ENCODE measurements at places on chromosomes 16 and 17. TPM values are rescaled to one million over a fixed set of nuclear protein-coding genes. Genes with fewer than 3 reads are reported as not detected.

DNA sequence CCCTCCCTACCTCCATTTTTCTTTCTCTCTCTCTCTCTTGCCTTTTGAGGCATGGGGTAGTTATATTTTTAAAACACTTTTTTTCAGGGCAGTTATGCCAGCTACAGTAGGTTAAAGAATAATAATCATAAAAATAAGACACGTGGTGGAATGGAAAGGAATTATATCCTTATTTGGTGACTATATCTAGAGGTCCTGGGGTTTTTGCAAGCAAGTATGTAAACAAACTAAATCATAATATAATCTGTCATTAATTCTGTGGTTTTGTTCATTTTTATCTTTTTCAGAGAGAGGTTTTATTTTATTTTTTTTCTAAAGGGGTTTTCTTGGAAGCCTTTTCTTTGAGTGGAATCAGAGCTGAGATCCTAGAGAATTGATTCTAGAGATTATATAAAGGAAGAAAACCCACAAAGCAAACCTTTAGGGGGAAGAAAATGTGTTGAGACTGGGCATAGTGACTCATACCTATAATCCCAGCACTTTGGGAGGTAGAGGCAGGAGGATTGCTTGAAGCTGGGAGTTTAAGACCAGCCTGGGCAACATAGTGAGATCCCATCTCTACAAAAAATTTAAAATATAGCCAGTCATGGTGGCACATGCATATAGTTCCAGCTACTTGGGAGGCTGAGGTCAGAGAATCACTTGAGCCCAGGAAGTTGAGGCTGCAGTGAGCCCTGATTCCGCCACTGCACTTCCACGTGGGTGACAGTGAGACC is 53.2 kb downstream of the NQO1 start:
- H3K36me3 ChIP-seq, result peaks cover 12% of the 10 kb centered on the region
- H3K4me3 ChIP-seq, result no peak overlapping the region

Gene CES5A
- not detected for total RNA-seq

- peaks cover 51% of the 10 kb centered on the region for H3K4me1 ChIP-seq
- H3K27ac ChIP-seq, result peak overlapping the region; percentile 13
- H3K27me3 ChIP-seq, result no peaks in the 10 kb centered on the region
- no peak for DNase-seq
- H3K36me3 ChIP-seq, result no peaks in the 10 kb centered on the region
Measured at GRCh38 chr17:59621771-59622170, 2.1 kb downstream of the CLTC start.

- no peak for DNase-seq
- no peaks in the 10 kb centered on the region for H3K4me1 ChIP-seq
- H3K36me3 ChIP-seq, result no peaks in the 10 kb centered on the region
- no peaks in the 10 kb centered on the region for H3K27me3 ChIP-seq
- no peak overlapping the region for H3K4me3 ChIP-seq
Measured at GRCh38 chr17:42191275-42191608, 3.1 kb downstream of the GHDC start.

- no peak overlapping the region for H3K4me3 ChIP-seq
- peaks cover 5% of the 10 kb centered on the region for H3K36me3 ChIP-seq
- H3K4me1 ChIP-seq, result no peaks in the 10 kb centered on the region
- peak overlapping the region; percentile 49 for H3K27ac ChIP-seq
- H3K27me3 ChIP-seq, result no peaks in the 10 kb centered on the region
- DNase-seq, result no peak
Measured at GRCh38 chr16:56300891-56301850, 109.9 kb downstream of the GNAO1 start.

- H3K4me3 ChIP-seq, result no peak overlapping the region
- H3K27me3 ChIP-seq, result no peaks in the 10 kb centered on the region
- no peak overlapping the region for H3K27ac ChIP-seq
Measured at GRCh38 chr17:41549596-41550039, 21.5 kb upstream of the KRT19 start.

Gene SKAP1
- total RNA-seq, result 0.36 TPM

DNA sequence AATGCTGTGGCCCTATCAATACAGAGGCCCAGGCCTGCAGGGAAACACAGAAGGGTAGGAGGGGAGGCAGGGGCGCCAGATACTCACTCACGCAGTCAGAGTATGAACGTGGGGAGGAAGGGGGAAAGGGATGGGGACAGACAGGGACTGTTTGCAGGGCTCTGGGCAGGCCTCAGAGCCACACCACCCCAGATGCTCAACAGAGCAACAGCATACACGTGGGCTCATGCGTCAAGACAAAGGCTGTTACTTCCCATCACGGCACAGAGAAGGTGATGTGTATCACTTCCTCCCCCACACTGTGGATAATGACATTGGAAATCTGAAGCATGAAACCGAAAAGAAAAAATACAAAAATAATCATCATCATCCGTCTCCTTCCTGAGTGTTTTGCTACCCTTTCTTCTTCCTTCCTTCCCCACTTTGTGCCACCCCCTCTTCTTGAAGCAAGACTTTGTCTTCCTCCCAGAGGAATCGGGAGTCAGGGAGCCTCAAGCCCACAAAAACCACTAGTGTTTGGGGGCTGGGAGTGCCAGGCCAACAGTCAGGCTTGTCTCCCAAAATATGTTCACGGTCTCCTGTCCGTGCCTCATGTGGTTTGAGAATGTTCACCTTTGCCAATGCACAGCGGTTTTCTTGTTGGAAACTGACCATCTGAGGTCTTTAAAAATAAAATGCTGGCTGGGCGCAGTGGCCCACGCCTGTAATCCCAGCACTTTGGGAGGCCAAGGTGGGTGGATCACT is 20.1 kb downstream of the SLC39A11 start:
- H3K27ac ChIP-seq, result no peak overlapping the region
- no peak for DNase-seq
- H3K27me3 ChIP-seq, result no peaks in the 10 kb centered on the region
- no peaks in the 10 kb centered on the region for H3K4me1 ChIP-seq
- H3K4me3 ChIP-seq, result no peak overlapping the region

Gene TBC1D26
- 1.1 TPM for total RNA-seq

DNA sequence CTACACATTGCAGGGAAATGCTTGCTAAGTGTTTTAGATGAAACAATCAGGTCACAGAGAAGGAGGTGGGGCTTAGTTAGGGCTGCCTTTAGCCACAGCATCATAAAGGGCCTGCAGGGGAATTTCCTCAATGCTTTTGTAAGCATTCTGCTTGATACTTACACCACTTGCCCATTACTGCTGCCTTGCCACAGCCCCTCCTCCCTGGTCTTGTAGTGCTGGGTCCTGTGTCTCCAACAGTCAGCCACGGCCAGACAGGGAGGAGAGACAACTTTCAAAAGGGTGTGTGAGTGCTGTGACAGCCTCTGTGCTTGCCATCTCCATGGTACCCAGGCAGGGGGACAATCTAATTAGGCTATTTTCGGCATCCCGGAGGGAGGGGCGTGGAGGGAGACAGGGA is 111.2 kb downstream of the SHISA9 start:
- no peaks in the 10 kb centered on the region for H3K27me3 ChIP-seq
- no peaks in the 10 kb centered on the region for H3K36me3 ChIP-seq
- H3K27ac ChIP-seq, result no peak overlapping the region
- no peaks in the 10 kb centered on the region for H3K4me1 ChIP-seq
- no peak overlapping the region for H3K4me3 ChIP-seq
- DNase-seq, result no peak

GRCh38 chr17:42394838-42395237 is 6.6 kb upstream of the STAT3 start:
- H3K4me1 ChIP-seq, result peaks cover 19% of the 10 kb centered on the region
- peak; percentile 56 for DNase-seq
- H3K27ac ChIP-seq, result no peak overlapping the region
- H3K36me3 ChIP-seq, result no peaks in the 10 kb centered on the region
- H3K4me3 ChIP-seq, result no peak overlapping the region

DNA sequence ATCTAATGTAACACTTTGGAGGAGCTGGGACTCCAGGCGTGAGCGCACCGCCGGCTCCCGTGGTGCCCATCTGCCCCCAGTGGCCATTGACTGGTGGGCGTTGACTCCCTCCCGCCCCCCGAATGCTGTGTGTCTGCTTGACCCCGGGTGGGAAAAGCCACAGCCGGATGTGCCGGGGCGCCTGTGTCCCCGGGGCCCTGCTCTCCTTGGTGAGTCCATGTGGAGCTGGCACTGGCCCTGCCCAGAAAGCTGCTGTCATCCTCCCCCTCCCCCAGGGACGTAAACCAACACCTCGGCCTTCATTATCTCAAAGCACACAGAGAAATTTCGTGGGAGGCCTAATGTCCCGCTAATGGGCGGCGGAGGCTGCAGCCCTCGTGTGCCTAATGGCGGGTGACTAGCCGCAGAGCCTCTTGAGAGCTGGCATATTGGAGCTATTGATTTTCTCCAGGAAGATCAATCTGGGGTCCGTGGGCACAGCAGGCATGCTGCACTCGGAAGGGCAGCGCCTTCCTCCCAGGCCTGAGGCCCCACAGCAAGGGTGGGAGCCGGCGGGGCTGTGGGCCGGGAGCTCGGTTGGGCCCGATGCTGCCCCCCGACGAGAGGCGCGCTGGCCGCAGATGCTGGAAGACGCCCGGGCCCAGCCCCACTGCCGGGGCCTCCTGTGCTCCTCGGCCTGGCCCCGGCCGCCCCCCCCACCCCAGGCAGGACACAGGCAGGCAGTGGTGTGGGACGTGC is 4.0 kb upstream of the PERCC1 start:
- H3K27ac ChIP-seq, result no peak overlapping the region
- H3K27me3 ChIP-seq, result no peaks in the 10 kb centered on the region
- H3K4me1 ChIP-seq, result no peaks in the 10 kb centered on the region
- H3K36me3 ChIP-seq, result no peaks in the 10 kb centered on the region
- no peak for DNase-seq

DNA sequence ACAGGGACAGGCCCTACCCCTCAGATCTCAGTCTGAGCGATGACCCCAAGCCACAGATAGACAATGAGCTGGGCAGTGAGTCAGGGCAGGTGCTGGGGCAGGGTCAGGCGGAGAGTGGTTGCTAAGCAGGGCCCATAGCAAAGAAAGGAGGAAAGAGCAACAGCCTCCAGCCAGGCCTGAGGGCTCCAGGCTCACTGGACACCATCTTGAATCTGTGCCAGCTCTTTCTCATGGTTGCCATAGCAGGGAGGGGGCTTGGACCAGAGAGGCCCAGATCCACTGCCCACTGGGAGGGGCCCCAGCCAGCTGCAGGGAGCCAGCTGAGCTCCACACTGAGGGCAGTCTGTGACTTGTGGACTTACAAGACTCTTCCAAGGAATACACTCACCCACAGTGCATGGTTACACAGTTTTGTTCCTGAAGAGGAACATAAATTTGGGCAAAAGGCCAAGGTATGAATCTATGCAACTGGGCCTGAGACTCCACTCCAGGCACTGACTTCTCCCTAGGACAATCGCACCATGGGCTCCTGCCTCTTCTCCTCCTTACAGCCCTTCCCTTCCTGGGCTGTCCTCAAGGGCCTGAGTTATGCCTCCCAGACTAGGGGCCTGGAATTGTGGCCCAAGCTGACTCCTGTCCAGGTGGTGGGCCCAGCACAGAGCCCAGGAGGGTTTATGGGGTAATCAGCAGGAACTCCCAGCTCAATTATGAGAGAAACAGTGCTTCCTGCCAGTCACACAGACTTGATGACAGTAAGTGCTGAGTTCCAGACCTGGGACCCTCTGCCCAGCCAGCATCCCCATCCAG is 59.9 kb downstream of the BEAN1 start:
- H3K27me3 ChIP-seq, result no peaks in the 10 kb centered on the region
- peak overlapping the region; percentile 12 for H3K27ac ChIP-seq
- no peak overlapping the region for H3K4me3 ChIP-seq
- H3K36me3 ChIP-seq, result no peaks in the 10 kb centered on the region

Gene MFAP4
- 192 TPM for total RNA-seq

Gene CIAO2B
- total RNA-seq, result 73.1 TPM

DNA sequence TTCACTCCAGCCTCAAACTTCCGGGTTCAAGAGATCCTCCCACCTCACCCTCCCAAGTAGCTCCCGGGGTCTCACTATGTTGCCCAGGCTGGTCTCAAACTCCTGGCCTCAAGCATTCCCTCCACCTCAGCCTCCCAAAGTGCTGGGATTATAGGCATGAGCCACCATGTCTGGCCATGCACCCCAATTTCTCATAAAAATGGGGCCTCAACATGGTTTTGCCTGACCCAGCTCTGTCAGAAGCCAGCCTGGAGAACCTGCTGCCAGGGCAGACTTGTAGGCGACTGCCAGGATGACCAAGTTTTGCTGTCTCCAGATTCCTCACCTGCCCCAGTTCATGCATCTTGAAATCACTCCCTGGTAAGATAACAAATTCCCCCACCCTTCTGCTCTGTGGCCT is 82.9 kb downstream of the AIPL1 start:
- no peaks in the 10 kb centered on the region for H3K27me3 ChIP-seq
- H3K4me1 ChIP-seq, result no peaks in the 10 kb centered on the region
- no peak overlapping the region for H3K27ac ChIP-seq
- no peak for DNase-seq

Gene SOST
- total RNA-seq, result not detected

- no peak overlapping the region for H3K4me3 ChIP-seq
- no peaks in the 10 kb centered on the region for H3K4me1 ChIP-seq
- no peak for DNase-seq
- H3K27me3 ChIP-seq, result peaks cover 97% of the 10 kb centered on the region
- no peak overlapping the region for H3K27ac ChIP-seq
Measured at GRCh38 chr17:48335858-48336500, 94.0 kb downstream of the SKAP1 start.

Gene DHRS13
- 3.2 TPM for total RNA-seq

- H3K4me3 ChIP-seq, result no peak overlapping the region
- H3K27ac ChIP-seq, result no peak overlapping the region
- H3K36me3 ChIP-seq, result no peaks in the 10 kb centered on the region
Measured at GRCh38 chr17:28154214-28154613, 111.7 kb downstream of the NLK start.

- no peaks in the 10 kb centered on the region for H3K4me1 ChIP-seq
- no peak overlapping the region for H3K4me3 ChIP-seq
- H3K27ac ChIP-seq, result no peak overlapping the region
- H3K27me3 ChIP-seq, result no peaks in the 10 kb centered on the region
- no peaks in the 10 kb centered on the region for H3K36me3 ChIP-seq
Measured at GRCh38 chr17:31400481-31400950, 9.0 kb downstream of the RAB11FIP4 start.

Gene CHD9
- 87.5 TPM for total RNA-seq

DNA sequence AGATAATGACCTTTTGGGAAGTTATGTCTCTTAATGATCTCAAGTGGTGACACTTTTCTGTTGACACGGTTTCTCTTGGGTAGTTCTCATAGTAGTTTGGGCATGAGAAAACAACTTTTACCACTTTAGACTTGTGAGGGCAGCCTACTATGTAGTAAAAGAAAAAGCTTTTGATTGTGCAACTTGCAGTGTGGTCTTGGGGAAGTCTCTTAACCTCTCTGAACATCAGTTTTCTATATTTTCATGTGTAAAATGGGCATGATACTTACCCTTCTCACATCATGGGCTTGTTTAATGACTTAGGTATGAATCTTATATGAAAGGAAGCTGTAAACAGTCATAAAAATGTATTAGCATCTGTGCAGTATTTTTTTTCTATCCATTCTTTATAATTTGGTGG is 11.2 kb downstream of the NF1 start:
- no peaks in the 10 kb centered on the region for H3K36me3 ChIP-seq
- no peaks in the 10 kb centered on the region for H3K27me3 ChIP-seq
- no peak for DNase-seq
- no peaks in the 10 kb centered on the region for H3K4me1 ChIP-seq

- H3K36me3 ChIP-seq, result no peaks in the 10 kb centered on the region
- no peak for DNase-seq
- H3K27me3 ChIP-seq, result no peaks in the 10 kb centered on the region
- H3K4me1 ChIP-seq, result no peaks in the 10 kb centered on the region
- H3K4me3 ChIP-seq, result no peak overlapping the region
Measured at GRCh38 chr17:77666462-77666861, 292.0 kb upstream of the TNRC6C start.

Gene ZFPM1
- 0.66 TPM for total RNA-seq

Gene DNAI2
- total RNA-seq, result not detected

GRCh38 chr17:60947100-60947499 is 269.4 kb downstream of the BCAS3 start:
- H3K4me1 ChIP-seq, result no peaks in the 10 kb centered on the region
- no peaks in the 10 kb centered on the region for H3K36me3 ChIP-seq
- H3K4me3 ChIP-seq, result no peak overlapping the region
- DNase-seq, result no peak
- H3K27ac ChIP-seq, result no peak overlapping the region
